GM13976 (cell line): ENCODE measurements at places on chromosomes 7 and 10.

DNA sequence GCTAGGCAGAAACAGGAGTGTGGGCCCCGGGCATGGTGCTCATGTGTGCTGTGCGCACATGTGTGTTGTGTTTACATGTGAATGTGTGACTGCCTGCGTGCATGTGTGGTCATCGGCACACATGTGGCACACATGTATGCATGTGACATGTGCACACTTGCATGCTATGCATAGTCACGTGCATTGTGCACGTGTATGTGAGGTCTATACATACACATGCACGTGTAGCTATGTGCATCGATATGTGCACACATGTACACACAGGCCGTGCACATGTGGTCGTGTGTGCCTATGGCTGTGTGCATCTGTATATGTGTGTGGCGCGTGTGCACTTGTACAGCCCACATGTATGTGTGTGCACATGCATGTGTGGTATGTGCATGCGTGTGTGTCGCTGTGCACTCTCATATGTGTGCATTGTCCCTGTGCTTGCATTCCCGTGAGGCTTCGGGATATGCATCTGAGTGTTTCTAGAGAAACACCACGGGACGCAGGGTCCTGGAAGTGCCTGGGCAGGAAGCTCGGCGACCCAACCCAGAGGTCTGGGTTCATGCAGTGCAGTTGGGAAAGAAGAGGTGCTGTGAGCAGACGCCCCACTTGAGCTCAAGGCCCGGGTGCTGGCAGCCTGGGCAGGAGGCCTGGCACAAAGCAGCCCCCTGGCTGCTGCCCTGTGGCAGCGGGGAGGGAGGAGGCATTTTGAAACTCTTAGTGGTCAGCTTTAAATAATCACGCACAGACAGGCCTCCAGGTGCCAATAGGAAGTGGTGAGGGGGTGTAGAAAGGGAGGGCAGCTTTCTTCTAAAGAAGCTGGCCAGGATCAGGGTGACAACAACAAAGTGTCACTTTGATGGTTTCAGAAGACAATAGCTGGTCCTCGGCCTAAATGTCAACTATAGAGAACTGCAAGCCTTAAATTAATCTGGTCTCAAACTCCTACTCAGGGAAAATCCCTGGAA lies 410.0 kb upstream of the MGMT start:
- DNase-seq: no peak

GRCh38 chr10:58638388-58638787 lies 125.7 kb downstream of the BICC1 start:
- no peak for DNase-seq

DNA sequence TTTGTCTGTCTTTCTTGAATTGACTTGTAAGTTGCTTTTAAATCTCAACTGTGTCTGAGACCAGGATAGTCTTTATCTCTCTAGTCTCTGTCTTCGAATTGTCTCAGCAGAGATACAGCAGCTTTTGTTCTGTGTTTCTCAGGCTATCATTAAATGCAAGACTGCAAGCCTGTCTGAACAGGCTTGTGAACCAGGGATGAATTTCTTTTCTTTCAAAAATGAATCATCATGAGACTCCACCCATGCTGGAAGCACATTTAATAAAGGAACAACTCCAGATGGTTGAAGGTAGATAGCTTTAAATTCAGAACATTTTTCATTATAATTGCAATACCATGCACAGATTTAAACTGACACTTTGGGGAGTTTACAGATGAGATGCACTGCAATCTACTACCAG lies 155.9 kb downstream of the SEC23IP start:
- DNase-seq: no peak

DNA sequence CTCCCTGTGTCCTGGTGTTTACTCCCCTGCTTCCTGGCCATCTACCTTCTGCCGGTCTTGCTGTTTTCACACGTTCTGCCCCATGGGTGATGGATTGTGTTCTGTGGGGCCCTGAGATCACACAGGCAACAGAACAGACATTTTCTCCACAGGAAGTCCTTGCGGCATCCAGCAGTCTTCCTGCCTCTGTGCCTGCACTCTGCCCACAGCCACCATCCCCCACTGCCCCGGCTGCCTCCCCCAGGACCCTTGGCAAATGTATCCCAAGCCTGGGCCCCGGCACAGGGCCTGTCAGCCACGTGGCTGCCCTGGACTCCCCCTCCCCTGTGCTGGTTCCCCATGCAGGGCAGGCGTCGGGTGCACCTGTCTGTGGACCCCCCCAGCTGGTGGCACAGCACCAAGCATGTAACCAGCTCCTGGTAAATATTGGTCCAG lies 184.2 kb downstream of the WDR37 start:
- DNase-seq: no peak

- DNase-seq: peak; percentile 18
Measured at GRCh38 chr10:46787321-46787615, 124.0 kb upstream of the PTPN20 start.

DNA sequence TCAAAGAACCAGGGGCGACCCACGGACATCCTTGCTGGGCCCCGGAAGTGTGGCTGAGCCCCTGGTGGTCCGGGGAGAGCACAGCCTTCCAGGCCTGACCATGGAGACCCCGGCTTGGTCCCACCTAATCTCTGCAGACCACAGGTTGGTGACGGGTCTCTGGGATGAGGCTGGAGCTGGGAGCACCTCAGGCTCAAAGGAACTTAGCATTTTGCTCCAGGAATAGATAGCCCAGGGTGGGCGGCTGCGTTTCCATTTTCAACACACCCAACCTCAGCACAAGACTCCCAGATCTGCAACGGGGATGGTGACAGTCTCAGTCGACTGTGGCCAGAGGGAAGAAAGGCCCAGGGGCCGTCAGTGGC lies 58.5 kb downstream of the FOXL3 start:
- no peak for DNase-seq

- no peak for DNase-seq
Measured at GRCh38 chr10:13788711-13789447, 202.1 kb downstream of the PRPF18 start.

DNA sequence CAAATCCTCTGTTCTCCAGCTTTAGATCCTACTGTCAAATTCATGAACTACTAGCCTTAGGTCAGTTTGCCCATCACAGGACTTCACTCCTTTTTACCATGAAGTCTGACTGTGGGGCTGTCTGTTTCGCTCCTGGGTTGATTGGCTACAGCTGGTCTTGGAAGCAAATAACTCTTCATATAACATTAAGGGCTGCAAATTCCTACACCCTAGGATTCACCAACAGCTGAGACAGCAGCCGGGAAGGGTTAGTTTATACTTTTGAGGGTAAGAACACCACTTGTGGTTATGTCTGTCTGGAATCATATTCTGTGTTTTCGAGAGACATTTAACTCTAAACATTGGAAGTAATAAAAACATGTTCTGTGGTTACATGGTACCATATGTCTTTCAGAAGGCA lies 55.9 kb upstream of the KIAA1217 start:
- no peak for DNase-seq

DNA sequence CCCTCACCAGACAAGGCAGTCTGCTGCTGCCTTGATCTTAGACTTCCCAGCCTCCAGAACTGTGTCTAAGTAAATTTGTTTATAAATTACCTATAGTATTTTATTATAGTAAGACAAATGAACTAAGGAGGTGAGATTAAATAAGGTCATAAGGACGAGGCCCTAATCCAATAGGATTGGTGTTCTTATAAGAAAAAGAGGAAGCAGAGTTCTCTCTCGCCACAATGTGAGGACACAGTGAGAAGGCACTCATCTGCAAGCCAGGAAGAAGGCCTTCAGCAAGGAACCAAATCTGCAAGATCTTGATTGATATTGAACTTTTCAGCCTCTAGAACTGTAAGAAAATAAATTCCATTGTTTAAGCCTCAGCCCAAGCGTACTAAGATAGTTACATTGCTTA lies 6.1 kb upstream of the ZNF438 start:
- DNase-seq: no peak

- no peak for DNase-seq
Measured at GRCh38 chr7:113026941-113027340, 59.7 kb downstream of the GPR85 start.

DNA sequence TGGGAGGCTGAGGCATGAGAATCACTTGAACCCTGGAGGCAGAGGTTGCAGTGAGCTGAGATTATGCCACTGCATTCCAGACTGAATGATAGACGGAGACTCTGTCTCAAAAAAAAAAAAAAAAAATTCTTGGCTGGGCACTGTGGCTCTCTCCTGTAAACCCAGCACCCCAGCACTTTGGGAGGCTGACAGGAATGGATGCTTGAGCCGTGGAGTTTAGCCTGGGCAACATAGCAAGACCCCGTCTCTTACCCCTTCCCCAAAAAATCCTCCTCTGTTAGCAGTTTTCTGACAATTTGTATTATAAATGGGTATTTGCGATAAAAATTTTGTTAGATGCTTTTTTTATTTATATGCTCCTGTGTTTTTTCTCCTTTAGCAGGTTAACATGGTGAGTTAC lies 11.0 kb downstream of the SAMD8 start:
- no peak for DNase-seq
